ENCODE measurements at places on chromosomes 1 and 21.

DNA sequence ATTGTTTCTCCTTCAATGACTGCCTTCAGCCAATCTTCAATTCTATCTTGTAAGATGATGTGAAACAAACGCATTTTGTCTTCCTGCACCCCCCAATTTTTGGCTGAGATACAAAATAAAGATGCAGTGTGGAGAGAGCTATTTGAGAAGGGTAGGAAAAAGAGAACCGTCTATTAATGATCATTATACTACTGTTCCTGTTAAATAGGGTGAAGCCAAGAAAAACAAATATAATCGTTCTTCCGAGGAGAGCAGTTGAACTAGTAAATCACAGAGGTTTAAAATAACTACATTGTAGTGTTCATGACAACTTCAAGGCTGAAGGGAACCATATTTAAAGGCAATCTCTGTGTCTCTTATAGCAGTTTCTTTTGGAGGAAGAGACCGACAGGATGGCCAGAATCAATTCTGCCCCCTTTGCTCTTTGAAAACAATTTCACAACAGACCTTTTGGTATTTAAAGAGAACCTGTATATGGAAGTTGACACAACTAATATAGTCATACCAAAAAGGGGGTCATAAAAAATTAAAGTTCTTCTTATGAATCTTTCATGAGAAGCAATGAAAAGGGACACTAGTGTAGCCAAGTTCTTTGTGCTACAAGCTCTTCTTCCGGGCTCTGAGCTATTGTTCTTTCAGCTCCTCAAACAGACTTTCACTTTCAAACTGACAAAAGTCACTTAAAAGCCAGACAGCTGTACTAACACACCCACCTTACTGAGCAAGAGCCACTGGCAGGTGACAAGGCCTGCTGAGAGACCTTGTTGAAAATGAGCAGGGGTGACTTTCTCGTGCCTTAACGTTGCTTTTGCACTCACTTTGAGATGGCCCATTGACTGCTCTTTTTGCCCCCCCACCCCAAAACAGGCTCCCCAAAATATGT lies 30.9 kb downstream of the PROX1 start:
- DNase-seq = no peak

DNA sequence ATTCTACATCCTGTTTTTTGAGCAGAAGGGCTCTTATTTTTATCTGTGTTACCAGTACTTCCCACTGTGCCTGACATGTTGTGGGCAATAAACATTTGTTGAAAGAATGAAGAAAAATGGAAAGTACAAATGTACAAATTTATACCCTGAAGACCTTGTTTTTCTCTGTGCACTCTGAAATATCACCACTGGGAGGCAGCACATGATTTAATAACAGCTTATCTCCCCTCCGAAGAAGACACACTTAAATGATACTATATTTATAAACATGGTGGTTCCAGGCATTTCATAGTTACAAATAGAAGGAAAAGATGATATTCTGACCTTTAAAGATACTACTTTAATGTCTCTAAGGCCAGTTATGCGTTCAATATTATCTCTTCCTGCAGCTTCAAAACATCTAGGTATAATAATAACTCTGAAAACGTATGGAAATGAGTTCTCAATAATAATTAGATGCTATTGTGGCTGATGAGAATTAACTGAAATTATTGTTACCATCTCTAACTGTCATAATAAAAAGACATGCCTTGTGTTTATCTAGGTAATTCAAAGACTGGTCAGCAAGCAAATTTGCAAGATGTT lies 12.8 kb downstream of the DYNLT5 start:
- peak; percentile 85 for DNase-seq

DNA sequence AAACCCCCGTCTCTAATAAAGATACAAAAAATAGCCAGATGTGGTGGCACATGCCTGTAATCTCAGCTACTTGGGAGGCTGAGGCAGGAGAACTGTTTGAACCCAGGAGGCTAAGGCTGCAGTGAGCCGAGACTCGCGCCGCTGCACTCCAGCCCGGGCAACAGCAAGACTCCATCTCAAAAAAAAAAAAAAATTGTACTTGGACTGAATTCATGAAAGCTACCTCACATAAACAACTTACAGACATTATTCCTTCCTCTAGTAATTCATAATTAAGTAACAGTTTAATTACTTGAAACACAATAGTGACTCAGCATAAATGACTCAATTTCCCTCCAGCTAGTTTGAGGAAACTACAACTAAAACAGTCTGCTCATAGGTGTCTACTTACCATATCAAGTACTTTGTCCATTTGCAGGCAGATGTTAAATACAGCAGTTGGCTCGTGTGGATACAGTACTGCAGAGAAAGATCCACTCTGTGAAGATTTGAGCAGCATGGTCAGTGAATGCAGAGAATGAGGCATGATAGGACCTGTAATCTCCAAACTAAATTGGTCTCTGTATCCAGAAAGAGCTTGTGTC lies 9.4 kb downstream of the DONSON start:
- no peak for DNase-seq

DNA sequence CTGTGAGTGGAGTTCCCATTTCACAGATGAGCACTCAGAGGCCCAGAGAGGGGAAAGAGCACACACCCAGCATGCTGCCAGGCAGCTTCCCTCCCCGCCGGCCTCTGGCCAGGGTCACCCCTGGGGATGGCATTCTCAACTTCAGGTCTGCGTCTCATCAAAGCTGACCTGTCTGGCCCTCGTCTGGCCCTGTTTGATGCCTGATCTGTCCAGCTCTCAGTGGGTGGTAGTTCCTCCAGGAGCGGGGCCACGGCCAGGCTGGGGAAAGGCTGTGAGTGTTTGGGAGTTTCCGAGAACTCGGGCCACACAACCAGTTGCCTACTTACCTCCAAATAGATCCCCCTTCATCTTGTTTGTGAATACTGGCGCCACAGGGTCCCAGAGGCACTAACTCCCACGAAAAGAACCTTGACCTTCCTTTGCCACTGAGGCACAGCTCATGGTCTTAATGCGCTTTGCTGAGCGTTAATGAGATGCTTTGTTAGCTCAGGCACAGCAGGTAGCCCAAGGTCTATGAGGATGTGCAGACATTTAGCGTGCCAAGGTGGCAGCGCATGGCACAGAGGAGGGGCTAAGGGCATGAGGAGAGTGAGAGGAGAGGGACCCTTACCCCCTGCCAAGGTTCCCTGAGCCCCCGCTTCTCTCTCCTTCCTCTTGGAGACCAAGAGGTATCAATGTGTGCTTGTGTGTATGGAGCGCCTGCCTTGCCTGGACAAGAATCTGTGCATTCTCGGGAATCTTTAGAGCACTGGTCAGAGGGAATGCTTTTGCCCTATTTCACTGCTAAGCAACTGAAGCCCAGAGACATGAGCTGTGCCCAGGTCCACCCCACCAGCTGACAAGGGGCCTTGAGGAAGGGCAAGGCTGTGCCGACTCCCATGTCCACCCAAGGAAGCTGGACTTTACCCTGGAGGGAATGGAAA lies 61.2 kb downstream of the DISP3 start:
- DNase-seq = no peak

GRCh38 chr1:78854556-78854955 lies 152.0 kb downstream of the ADGRL4 start:
- no peak for DNase-seq

GRCh38 chr1:165631342-165632151 lies 513 bp downstream of the MGST3 start:
- DNase-seq = peak; percentile 68

GRCh38 chr21:16455978-16456377 lies 726.2 kb downstream of the USP25 start:
- DNase-seq = no peak
